Activated T-helper 1 cell treated with anti-CD3 and anti-CD28 coated beads, Interleukin-2, amount 50 U/mL, for 16 hours (primary cell): ENCODE measurements at places on chromosomes 16 and 17.

DNA sequence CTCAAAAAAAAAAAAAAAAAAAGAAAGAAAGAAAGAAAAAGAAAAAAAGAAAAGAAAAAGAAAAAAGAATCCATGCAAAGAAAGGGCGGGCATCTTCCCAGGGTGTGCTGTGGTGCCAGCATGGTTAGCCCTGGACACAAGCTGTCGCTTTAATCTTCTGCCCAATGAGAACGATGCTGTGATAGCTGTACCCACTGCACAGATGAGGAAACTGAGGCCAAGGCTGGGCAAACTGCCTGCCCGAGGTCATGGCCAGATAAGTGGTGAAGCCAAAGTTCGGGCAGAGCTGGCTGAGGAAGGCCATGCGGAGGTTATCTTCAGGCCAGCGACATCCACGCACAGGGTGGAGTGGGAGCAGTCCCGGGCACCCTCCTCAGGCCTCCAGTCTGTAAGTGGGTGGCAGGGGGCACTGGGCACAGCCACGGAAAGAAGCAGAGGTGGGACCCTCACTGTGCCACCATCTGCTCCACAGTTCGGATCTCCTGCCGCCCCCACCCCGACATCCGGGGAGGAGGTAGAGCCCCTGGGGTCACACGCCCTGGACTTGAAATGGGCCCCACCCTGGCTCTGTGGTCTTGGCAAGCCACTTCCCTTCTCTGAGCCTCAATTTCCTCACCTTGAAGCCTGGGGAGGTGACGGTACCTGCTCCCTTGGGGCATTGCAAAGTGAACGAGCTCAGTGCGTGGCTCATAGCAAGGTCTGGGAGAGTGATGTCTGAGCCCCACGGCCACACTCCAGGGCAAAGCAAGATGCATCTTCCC is 6.5 kb downstream of the FBXL16 start:
- DNase-seq, result no peak

GRCh38 chr17:39236981-39237441 is 11.3 kb upstream of the STAC2 start:
- DNase-seq, result no peak

- no peak for DNase-seq
Observed at GRCh38 chr17:1004769-1005295, 7.9 kb downstream of the TIMM22 start.

DNA sequence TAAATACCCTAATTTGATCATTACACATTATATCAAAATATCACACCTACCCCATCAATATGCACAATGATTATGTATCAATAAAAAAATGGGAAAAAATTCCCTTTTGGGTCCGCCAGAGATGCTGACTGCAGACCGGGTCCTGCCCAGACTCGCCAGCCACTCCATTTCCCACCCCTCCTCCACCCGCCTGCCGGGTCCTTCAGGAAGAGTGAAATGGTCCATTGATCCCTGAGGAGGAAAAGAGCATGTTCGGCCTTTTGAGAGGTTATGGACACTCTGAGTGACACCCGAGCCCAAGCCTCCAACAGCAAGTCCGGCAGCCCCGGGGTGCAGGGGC is 123.9 kb upstream of the ZFHX3 start:
- no peak for DNase-seq

DNA sequence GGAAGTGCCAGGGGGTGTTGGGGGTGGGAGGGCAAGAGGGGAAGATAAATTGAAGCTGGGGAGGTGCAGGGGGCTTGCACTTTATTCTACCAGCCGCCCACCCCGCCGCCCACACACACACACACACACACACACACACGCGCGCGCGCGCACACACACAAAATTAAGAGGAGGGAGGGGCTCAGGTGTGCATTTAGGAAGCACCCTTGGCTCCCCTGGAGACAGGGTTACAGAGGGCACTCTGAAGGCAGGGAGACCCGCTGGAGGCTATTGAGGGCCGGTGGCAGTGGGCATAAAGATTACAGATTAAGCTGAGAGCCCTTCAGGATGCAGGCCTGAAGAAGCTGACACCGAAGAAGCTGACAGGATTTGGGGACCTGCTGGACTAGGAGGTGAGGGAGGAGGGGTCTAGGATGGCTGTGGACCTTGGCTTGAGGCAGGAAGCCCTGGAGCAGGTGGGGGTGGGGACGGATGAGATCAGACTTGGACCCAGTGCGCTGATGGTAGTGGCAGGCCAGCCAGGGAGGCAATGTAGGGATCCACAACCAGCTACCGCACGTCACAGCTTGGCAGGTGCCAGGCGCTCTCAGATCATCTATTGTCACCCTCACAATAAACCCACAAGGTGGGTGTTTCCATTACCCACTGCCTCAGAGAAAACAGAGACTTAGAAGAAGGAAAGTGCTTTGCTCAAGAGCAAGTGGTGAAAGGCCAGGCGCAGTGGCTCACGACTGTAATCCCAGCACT is 772 bp upstream of the SAMD14 start:
- DNase-seq, result no peak

DNA sequence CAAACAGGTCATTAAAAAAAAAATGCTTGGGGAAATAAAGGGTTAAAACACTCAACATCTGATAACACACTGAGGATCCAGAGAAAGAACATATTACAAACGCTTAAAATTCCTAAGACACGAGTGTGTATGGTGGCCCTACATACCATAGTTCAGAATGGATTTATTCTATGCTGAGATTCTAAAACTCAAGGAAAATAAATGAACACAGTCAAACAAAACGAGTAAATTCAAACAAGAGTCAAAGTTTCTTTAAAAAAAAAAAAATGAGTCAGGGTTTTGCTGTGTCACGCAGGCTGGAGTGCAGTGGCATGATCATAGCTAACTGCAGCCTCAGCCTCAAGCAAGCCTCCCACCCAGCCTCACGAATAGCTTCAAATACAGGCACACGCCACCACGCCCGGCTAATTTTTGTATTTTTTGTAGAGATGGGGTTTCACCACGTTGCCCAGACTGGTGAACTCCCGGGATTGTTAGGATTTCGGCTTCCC is 17.4 kb downstream of the CRK start:
- DNase-seq, result no peak

- DNase-seq, result no peak
Observed at GRCh38 chr17:28057731-28058246, 15.3 kb downstream of the NLK start.

GRCh38 chr17:40577611-40578065 is 12.4 kb upstream of the CCR7 start:
- no peak for DNase-seq

DNA sequence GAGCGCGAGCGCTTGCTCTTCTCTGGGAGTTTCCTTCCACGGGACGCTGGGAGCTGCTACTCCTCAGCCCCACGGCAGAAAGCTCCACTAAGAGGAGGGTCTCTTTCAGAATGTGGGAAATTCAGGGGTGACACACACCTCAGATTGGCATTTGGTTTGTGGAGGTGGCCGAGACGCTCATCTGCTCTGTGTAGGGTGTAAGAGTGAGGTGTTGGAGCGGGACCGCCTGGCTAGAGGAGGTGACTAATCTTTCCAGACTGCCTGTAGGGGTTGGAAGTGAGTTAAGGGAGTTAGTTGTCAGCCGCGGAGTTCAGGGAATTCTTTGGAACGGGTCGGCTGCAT is 735 bp downstream of the PSMD11 start:
- DNase-seq, result no peak

DNA sequence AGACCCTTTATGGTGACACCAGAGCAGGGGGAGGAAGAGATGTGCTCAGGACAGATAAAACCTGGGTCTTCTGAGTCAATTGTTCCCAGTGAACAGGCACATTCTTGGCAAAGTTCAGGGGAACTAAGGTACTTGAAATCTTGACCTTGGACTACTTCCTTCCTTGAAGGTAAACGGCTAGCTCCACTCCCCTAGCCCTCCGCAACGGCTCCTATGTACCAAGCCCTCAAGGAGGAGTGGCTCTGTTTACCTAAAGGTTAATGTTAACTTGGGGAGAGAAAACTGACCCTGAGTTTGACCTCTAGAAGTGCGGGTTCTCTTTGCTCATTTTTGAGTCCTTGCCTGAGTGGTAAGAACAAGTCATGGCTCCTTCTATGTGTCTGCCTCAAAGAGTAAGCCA is 7.8 kb downstream of the TTLL6 start:
- DNase-seq, result no peak

- DNase-seq, result no peak
Observed at GRCh38 chr16:50093607-50094539, 28.1 kb downstream of the HEATR3 start.

GRCh38 chr17:69143151-69143550 is 1.5 kb upstream of the ABCA6 start:
- no peak for DNase-seq

DNA sequence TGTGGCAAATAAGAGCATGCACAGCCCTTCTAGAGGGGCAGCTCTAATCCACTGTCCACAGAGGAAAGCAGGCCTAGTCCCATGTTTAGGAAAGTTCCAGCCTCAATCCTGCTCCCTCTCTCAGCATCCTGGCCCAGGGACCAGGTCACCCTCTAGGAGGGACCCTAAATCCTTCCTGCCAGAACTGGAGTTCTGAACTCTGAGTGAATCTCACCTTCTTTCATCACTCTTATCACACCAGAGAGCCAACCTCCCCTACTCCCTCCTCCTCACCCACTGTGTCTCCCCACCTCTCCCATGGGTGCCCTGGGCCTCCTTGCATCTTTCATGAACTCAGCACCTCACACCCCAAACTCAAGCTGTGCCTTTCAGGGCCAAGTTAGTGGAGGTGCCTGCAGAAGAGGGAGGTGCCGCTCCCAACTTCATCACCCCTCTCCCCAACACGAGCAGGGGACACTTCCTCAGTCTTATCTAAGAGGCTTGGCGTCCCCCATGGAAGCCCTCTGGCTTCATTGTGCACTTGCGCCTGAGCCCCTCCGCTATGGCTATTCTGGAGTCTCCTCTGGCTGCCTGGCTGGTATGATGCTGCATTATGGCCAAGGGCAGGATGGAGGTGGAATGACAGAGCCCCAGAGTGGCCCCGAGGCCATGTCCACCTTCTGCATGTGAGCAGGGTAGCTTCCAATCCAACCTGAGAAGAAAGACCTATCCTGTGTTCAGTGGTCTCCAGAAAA is 31.7 kb downstream of the PIK3R6 start:
- DNase-seq, result no peak

GRCh38 chr16:10493276-10493675 is 87.1 kb downstream of the EMP2 start:
- no peak for DNase-seq

GRCh38 chr17:4023220-4023619 is 59.0 kb upstream of the ATP2A3 start:
- DNase-seq, result no peak

DNA sequence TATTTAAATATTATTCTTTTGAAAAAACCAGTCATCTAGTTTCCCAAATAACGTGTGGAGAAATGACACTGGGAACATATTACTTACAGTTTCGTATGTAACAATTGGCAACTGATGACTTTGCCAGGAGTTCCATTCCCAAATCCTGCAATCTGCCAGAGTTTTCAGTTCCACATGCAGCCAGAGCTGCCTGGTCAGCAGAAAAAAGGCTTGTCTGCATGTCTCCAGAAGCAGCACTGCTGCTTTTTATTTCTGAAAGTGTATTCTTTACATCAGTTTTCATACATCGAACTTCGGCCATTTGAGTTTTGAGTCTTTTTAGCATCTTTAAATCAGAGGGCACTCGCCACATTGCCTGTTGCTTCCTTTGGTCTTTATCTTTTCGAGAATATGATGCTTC is 78.4 kb downstream of the TRIM37 start:
- no peak for DNase-seq

DNA sequence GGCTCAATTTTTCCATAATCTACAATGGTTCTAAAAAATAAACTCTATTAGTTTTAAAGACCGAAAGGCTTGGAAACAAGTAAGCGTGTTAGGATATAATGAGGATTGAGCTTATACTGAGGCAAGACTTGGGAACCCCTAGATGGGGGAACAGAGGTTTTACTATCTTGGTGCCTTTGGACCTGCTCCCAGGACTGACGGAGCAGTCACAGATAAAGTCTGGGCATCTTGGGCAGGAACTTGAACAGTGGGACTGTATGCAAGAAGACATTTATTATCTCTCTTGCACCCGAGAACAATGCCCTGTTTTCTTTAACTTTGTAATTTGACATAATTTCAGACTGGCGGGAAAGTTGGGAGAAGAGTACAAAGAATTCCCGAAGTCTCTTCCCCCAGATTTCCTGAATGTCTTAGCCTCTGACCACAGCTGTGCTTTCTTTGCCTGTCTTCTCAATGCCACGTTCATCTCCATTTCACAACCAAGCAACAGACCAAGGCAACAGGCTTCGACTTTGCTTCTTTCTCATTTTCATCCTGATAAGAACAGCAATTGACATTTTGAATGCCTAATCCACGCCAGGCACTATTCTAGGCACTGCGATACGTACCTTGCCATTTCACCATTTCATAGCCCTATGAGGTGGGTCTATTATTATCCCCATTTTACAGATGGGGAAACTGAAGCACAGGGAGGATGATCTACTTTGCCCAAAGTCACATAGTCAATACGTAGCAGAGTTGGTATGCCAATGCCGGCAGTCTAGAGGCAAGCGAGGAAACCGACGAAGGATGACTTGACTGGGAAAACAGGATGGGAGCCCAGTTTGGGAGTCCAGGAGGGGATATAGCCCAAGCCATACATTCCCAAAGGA is 3.0 kb upstream of the IL4R start:
- no peak for DNase-seq

DNA sequence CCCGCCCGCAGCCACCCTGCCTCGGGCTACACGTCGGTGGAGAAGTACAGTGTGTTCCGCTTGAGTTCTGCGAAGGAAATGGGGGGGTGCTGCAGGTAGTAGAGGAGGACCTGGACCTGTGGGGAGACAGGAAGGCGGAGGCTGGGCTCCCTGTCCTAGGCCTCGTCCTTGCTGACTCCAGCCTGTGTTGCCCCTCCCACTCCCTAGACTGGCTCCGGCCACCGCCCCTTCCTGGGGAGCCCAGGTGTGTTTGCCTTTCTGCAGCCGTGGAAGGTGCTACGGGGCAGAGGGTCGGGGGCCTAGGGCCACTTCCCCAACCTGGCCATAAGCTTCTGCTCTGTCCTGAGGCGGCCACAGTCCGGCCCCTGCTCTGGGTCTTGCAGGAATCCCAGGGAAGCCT is 9.1 kb downstream of the TIMM22 start:
- DNase-seq, result no peak

DNA sequence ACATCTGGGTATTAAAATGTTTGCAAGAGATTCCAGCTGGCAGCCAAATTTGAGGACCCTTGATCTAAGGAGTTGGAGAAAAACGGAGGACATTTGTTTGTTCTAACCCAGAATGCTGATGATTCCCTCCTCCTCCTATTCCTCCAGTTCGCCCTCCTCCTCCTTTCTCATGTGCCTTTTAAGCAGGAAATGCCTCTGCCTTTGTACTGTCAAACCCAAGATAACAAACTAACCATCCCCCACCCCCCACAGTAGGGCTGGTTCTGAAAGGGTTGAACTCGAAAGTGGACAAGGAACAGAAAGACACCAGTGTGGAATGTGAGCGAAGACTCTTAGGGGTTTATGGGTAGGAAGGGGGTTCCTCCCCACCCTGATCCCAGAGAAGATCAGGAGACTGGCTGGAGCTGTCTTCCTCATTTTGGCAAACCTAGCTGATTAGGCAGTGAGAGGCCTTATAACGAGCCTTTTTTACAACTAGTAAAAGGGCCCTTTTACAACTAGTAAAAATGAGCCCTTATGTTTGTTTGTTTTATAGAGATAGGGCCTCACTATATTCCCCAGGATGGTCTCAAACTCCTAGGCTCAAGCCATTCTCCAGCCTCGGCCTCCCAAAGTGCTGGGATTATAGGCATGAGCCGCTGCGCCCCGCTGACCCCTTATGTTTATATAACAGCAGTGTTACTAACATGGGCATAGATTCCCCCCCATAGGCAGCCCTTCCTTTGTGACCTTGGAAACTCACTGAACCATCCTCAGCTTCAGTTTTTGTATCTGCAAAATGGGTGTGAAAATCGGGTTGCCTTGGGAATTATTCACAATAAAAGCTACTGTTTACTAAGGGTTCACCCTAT is 975 bp downstream of the CHD9 start:
- no peak for DNase-seq

- peak; percentile 83 for DNase-seq
Observed at GRCh38 chr17:48107137-48108055, at the start of gene SNX11. SNX11 (plus strand) TSS chr17:48107766; CDS start chr17:48112044, 4,278 bp downstream.
